MCF 10A (cell line): ENCODE measurements at places on chromosomes 11 and 22. TPM values are rescaled to one million over a fixed set of nuclear protein-coding genes. Genes with fewer than 3 reads are reported as not detected.
A peak's percentile ranks its signal among the peaks of the same experiment; 100 is the strongest.

GRCh38 chr11:111329306-111330204, 31.2 kb downstream of the POU2AF3 start:
- H3K4me3 ChIP-seq = no peak overlapping the region
- peaks cover 19% of the 10 kb centered on the region for H3K27me3 ChIP-seq
- H3K36me3 ChIP-seq = no peaks in the 10 kb centered on the region
- H3K27ac ChIP-seq = no peak overlapping the region
- DNase-seq = peak; percentile 45
- H3K4me1 ChIP-seq = no peaks in the 10 kb centered on the region

DNA sequence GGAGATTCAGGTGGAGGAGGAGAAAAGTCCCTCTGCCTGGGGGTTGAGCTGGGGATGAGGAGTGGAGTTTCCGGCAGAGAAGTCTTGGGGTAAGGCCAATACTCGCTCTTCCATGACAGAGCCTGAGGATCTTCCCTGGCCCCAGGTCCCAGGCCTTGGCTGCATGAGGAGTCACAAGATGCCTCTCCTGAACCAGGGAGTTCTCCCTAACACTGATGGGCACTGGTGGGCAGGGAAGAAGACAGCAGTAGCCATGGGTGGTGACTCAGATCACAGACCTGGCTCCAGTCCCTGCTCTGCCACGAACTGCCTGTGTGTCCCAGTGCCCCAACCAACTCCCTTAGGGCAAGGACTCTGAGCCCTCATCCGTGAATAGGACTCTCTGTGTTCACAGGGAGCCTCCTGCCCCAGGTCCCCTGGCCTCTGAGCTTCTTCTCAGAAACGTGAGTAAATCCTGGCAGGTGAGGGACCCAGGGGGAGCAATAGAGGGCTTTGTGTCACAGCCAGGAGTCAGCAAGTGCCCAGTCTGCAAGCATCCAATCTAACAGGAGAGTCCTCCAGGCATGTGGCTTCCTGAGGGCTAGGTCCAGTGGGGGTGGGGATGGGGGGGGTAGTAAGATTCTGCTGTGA, 45.5 kb upstream of the FTH1 start:
- peak overlapping the region; percentile 85 for H3K27ac ChIP-seq
- peaks cover 19% of the 10 kb centered on the region for H3K4me1 ChIP-seq
- H3K4me3 ChIP-seq = peak overlapping the region; percentile 54
- H3K36me3 ChIP-seq = peaks cover 4% of the 10 kb centered on the region
- H3K27me3 ChIP-seq = no peaks in the 10 kb centered on the region
- DNase-seq = peak; percentile 85

- no peaks in the 10 kb centered on the region for H3K27me3 ChIP-seq
- H3K36me3 ChIP-seq = no peaks in the 10 kb centered on the region
- H3K4me3 ChIP-seq = no peak overlapping the region
- no peak overlapping the region for H3K27ac ChIP-seq
- peaks cover 13% of the 10 kb centered on the region for H3K4me1 ChIP-seq
- DNase-seq = no peak
Observed at GRCh38 chr11:86990031-86990430, 34.8 kb upstream of the FZD4 start.

GRCh38 chr11:75812542-75813040, 2.4 kb upstream of the UVRAG start:
- no peaks in the 10 kb centered on the region for H3K27me3 ChIP-seq
- H3K36me3 ChIP-seq = no peaks in the 10 kb centered on the region
- no peak for DNase-seq
- no peak overlapping the region for H3K27ac ChIP-seq
- H3K4me3 ChIP-seq = no peak overlapping the region

DNA sequence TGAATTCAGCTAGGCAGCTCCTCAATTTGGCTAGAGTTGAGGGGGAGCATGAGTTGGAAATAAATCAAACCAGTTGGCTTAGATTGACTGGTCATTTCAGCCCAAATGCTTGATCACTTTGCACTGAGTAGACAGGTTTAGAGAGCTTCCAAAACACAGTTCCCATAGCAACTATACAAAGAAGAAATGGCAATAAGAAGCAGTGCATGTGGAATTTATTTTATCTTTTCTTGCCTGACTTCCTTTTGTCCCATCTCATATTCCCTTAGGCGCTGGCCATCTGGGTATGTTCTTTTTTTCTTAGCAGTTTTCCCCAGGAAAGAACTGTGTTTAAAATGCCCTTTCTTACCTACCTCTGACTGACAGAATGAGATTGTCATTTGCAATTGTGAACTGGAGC, 38.7 kb upstream of the C11orf87 start:
- no peak overlapping the region for H3K4me3 ChIP-seq
- no peaks in the 10 kb centered on the region for H3K4me1 ChIP-seq
- no peak for DNase-seq
- no peak overlapping the region for H3K27ac ChIP-seq
- H3K36me3 ChIP-seq = no peaks in the 10 kb centered on the region

GRCh38 chr22:35510481-35510934, 30.1 kb upstream of the RASD2 start:
- peaks cover 9% of the 10 kb centered on the region for H3K4me1 ChIP-seq
- no peak overlapping the region for H3K27ac ChIP-seq
- peaks cover 6% of the 10 kb centered on the region for H3K36me3 ChIP-seq
- H3K27me3 ChIP-seq = peaks cover 13% of the 10 kb centered on the region

GRCh38 chr11:116472651-116473050, 300.1 kb downstream of the BUD13 start:
- H3K4me1 ChIP-seq = peaks cover 9% of the 10 kb centered on the region
- no peak overlapping the region for H3K27ac ChIP-seq
- no peaks in the 10 kb centered on the region for H3K27me3 ChIP-seq

GRCh38 chr11:90753546-90753945, 530.7 kb upstream of the CHORDC1 start:
- no peak for DNase-seq
- no peaks in the 10 kb centered on the region for H3K36me3 ChIP-seq
- H3K4me3 ChIP-seq = no peak overlapping the region

GRCh38 chr11:15153231-15153630, 38.5 kb downstream of the INSC start:
- DNase-seq = no peak
- no peak overlapping the region for H3K27ac ChIP-seq
- peaks cover 13% of the 10 kb centered on the region for H3K4me1 ChIP-seq

- H3K4me3 ChIP-seq = peak overlapping the region; percentile 50
- peaks cover 9% of the 10 kb centered on the region for H3K4me1 ChIP-seq
- DNase-seq = peak; percentile 75
- H3K36me3 ChIP-seq = peaks cover 6% of the 10 kb centered on the region
- H3K27me3 ChIP-seq = peaks cover 27% of the 10 kb centered on the region
Observed at GRCh38 chr22:19756288-19757128, 4.1 kb upstream of the TBX1 start.

Gene MTNR1B
- total RNA-seq = not detected in 2 replicates

Gene FAT3
- total RNA-seq = 0.02 and 0.05 TPM in 2 replicates

Gene OR5P2
- total RNA-seq = not detected in 2 replicates

Gene OR52I2
- total RNA-seq = not detected in 2 replicates

Gene SUSD2
- 13.3 and 32.8 TPM in 2 replicates for total RNA-seq
